ENCODE measurements at places on chromosomes 5 and 9.

DNA sequence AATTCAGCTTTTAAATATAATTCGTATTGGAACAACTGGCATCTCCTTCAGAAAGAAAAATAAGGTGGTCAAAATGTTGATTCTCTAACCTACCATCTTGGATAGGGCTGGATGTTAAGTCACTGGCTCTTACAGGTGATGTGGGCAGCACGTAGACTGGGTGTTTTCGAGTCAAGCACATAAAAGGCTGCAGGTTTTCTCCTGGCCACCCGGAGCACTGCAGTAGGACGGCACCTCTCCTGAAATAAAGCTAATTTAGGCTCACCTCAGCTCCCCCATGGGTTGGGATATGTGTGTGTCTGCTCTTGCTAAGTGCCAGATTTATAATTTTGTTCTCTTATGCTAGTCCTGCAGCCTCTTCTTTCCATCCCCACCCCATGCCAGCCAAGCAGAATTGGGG is 80.3 kb downstream of the IQGAP2 start:
- H3K36me3 ChIP-seq = no peaks in the 10 kb centered on the region
- H3K27ac ChIP-seq = no peak overlapping the region
- H3K4me3 ChIP-seq = no peak overlapping the region
- peaks cover 6% of the 10 kb centered on the region for H3K4me1 ChIP-seq

DNA sequence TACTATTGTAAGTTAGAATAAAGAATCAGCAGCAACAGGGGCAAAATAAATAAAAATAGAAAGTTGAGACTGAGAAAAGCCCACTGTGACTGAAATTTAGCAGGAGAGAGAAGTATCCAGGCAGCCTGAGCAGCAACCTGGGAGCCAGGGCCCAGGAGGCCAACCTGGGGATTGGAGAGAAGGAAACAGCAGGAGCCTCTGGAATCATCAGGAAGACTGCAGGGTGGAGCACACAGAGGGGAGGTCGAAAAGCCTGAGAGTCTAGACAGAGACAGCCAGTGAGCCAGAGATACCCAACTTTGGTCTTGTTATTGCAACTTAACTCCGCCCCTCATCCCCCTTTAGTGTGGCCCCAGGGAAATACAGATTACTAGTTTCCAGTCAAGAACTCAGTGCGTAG is 98.6 kb downstream of the SLC1A3 start:
- H3K27me3 ChIP-seq = no peaks in the 10 kb centered on the region
- H3K4me3 ChIP-seq = no peak overlapping the region
- peaks cover 16% of the 10 kb centered on the region for H3K4me1 ChIP-seq
- no peak for DNase-seq

DNA sequence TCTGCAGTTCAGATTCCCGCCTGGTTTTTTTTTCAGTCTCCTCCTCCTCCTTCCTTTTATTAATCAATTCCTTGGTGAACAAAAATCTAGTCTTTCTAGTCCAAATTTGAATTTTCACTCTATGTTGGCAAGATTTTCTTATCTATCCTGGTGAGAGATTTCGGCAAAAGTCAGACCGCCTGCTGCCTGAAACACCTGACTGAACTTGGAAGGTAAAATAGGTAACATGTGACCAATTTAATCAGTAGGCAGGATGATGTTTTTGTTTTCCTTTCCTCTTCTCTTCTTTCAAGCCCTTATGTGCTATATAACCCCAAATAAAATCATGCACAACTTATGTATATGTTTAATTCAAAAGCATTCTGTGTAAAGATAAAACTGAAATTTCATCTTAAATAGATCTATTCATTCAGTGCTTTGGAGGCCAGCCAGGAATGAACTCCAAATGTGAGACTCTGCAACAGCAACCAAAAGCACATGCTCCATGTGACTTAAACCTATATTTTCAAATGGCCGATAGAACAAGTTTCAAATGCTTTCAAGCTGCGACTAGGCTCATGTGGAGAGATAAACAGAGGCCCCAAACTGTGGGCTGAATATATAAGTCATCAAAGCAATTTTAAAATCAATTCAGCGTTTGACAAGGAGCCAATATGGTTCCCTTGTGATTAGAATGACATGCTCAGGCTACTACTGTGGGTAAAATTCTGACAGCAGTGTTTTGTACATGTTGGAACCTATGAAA is 100.4 kb upstream of the SEMA6A start:
- no peaks in the 10 kb centered on the region for H3K36me3 ChIP-seq
- no peak overlapping the region for H3K4me3 ChIP-seq
- peaks cover 41% of the 10 kb centered on the region for H3K4me1 ChIP-seq
- no peak overlapping the region for H3K27ac ChIP-seq
- no peaks in the 10 kb centered on the region for H3K27me3 ChIP-seq

DNA sequence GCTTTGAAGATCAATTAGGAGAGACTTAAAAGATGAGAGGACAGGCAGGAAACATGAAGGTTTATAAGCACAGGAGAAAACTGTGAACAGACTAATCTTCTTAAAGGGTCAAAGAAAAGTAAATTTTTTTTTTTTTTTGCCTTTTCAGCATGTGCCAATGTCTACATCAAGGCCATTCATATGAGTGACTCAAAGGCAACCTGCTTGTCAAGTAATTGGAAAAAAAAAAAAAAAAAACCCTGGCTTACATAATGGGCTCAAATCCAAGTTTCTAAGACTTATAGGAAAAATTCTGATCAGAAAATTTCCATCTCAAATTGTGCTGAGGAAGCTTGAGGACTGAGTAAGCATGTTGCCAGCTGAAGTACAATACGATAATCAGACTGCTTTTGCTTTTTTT is 15.9 kb downstream of the PPP2R2B start:
- no peak overlapping the region for H3K27ac ChIP-seq
- H3K27me3 ChIP-seq = no peaks in the 10 kb centered on the region
- no peak overlapping the region for H3K4me3 ChIP-seq
- DNase-seq = no peak

DNA sequence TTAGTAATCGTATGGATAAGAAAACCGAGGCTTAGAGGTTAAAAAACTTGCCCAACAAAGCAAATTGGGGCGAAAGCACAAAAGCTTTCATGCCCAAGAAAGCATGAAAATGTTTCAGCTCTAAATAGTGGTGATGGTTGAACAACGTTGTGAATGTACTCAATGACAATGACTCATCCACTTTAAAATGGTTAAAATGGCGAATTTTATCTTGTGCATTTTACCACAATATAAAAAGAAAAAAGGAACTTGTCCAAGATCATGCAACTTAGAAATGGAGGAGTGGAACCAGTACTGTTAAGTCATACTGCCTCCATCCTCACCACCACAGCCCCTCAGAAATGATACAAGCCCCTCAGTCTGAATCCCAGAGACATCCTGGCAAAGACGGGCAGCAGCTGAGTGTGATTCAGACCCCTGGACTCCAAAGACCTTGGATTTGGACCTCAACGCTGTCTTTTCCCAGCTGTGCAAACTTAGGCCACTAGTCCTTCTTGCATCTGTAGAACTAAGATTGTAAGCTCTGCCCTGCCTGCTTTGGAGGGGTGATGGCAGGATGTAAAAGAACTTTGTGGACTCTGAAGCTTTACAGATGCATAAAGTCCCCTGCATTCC is 158.4 kb downstream of the GABBR2 start:
- H3K27me3 ChIP-seq = no peaks in the 10 kb centered on the region
- H3K36me3 ChIP-seq = no peaks in the 10 kb centered on the region
- no peaks in the 10 kb centered on the region for H3K4me1 ChIP-seq
- no peak overlapping the region for H3K4me3 ChIP-seq
- H3K27ac ChIP-seq = no peak overlapping the region
